Activated T-cell treated with anti-CD3 and anti-CD28 coated beads for 48 hours (primary cell): ENCODE measurements at places on chromosomes 11 and 22.

GRCh38 chr22:31286360-31287255, 5.7 kb downstream of the PIK3IP1 start:
- peak; percentile 38 for DNase-seq

DNA sequence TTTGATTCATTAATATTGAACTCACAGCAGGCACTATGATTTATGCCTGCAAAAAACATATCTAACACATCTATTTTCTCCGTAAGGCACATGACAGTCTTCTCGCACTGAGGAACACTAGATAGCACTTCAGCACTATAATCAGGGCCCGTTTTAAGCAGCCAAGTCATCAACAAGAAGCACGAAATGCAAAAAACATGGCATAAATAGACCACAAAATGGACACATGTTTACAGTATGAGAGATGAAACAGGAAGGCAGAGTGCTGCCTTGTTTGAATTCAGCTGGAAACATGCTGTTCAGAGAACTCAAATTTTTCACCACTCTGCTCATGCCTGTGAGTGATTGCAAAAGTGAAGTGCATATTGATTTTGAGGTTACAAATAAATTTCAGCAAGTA, 205.8 kb upstream of the PDGFD start:
- no peak for DNase-seq

GRCh38 chr11:68120273-68121066, 718 bp downstream of the CHKA start:
- DNase-seq, result no peak

- DNase-seq, result no peak
Observed at GRCh38 chr11:65452806-65453490, 30.4 kb downstream of the NEAT1 start.

GRCh38 chr11:2701898-2702434, 2.2 kb upstream of the KCNQ1OT1 start:
- no peak for DNase-seq

GRCh38 chr22:30774566-30774965, 79.9 kb downstream of the OSBP2 start:
- DNase-seq, result no peak

DNA sequence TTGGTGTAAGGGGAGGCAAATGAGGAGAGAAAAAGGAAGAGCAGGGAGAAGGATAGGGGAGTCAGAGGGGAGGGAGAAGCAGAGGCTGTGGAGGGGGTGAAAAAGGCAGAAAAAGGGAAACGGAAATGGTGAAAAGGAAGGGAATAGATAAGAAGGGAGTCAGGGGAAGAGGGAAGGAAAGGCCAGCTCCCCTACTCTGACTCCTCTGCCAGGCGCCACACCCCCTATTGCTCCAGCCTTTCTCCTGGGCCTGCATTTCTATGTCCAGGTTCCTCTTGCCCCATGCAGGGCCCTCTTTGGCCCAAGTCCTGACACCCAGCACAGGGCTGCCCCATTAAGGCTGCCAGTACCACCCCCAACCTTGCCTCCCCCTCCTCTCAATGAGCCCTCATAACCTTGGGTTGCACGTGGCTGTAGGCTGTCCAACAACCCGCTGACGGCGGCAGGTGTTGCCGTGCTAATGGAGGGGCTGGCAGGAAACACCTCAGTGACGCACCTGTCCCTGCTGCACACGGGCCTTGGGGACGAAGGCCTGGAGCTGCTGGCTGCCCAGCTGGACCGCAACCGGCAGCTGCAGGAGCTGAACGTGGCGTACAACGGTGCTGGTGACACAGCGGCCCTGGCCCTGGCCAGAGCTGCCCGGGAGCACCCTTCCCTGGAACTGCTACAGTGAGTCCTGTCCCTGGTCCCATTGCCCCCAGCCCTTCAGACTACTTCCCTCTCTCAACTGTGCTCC, 3.4 kb upstream of the NHERF4 start:
- DNase-seq, result no peak

DNA sequence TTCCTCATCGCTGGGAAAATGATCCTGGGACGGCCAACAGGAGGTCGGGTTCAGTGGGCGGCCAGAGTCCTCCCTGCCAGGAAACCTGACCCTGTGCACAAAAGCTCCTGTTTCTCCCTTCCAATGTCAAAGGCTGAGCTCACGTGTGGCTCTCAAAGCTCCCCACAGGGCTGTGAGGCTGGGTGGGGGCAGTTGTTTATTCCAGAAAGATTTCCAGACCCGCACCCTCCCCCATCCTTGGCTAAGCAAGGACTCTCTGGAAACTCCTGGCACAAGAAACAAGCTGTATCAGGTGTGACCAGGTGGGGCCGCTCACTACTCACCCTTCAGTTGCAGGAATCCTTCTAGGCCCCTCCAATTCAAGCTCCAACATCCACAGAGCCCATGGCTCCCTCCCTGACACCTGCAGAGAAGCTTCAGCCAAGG, 131.9 kb downstream of the SHANK2 start:
- DNase-seq, result no peak

DNA sequence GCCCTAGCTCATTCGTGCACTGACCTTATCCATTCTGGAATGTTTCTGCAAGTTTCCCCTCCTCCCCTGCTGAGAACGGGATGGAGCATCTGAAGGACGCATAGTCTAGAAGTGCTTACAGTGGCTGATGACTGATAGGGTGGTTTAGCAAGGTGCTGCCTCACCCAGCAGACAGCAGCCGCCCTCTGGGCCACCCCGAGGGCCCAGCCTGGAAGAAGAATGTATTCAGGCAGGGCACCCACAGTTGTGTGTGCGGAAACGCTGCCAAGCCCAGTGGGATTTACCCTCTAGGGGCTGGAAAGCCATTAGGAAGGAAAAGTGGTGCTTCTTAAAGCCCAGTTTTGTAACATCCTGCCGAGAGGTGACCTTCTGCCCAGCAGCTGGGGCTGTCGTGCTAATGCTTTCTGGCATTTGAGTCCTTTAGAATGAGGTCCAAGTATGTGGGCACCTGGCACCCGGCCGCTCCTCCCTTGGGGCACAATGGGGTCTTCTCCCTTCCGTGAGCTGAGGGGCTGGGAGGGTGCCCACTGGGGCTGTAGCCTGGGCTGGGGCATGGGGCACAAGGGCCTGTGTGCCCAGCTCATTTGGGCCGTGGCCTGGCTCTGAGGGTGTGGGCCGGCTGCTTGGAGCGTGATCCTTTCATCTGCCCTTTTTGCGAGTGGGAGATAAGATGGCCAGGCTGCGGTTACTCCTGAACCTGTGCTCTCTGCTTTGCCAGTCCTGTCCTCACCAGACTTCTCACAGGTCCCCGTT, 14.4 kb downstream of the FBLN1 start:
- DNase-seq, result no peak

GRCh38 chr22:17772249-17772957, 1.9 kb downstream of the BID start:
- DNase-seq, result no peak

- no peak for DNase-seq
Observed at GRCh38 chr22:30602049-30602448, 4.9 kb upstream of the TCN2 start.

GRCh38 chr11:875769-876301, 33.2 kb downstream of the TSPAN4 start:
- no peak for DNase-seq

DNA sequence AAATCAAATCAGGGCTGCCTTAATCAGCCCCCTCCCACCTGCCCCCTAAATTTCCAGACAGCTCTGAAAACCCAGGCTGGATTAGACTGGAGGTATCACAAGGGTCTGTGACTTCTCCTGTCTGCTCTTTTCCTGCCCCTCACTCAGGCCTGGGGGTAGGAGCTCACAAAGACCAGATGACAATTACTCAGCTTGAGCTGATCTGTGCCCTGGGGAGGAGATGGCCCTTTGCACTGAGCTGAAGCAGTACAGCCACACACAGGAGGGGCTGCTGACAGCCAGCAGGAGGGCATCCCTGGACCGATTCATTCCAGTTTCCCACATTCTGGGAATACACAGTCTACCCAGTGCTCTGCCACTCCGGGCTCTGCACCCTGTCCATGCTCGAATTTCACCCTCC, 4.2 kb downstream of the ABCC8 start:
- no peak for DNase-seq

DNA sequence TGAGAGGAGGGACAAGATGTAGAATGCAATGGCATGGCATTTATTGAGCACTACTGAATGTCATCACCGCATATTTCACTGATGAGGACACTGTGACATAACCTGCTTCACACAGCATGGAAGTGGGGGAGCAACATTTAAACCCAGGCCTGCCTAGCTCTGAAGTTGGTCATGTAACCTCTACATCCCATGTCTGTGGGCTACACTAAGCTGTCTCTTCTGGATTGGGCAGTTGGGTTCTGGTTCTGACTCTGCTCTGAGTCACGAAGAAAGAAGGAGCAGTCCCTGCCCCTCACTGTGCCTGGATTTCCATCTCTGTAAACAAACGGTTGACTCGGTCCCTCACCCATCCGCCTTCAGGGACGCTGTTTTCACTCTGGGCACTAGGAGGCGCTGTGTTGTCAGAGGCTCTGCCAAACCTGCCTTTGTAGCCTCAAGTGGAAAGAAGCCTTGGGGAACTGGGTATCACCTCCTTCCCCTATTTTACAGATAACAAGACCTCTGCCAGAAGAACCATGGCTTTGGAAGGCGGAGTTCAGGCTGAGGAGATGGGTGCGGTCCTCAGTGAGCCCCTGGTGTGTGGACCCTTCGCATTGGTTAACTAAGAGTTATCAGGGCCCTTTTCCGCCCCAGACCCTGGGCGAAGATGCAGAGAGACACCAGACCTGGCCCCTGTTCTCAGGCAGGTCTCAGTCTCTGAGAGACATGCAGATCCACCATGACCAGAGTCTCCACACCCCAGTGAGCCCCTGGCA, 12.7 kb upstream of the ARHGEF17 start:
- peak; percentile 69 for DNase-seq

DNA sequence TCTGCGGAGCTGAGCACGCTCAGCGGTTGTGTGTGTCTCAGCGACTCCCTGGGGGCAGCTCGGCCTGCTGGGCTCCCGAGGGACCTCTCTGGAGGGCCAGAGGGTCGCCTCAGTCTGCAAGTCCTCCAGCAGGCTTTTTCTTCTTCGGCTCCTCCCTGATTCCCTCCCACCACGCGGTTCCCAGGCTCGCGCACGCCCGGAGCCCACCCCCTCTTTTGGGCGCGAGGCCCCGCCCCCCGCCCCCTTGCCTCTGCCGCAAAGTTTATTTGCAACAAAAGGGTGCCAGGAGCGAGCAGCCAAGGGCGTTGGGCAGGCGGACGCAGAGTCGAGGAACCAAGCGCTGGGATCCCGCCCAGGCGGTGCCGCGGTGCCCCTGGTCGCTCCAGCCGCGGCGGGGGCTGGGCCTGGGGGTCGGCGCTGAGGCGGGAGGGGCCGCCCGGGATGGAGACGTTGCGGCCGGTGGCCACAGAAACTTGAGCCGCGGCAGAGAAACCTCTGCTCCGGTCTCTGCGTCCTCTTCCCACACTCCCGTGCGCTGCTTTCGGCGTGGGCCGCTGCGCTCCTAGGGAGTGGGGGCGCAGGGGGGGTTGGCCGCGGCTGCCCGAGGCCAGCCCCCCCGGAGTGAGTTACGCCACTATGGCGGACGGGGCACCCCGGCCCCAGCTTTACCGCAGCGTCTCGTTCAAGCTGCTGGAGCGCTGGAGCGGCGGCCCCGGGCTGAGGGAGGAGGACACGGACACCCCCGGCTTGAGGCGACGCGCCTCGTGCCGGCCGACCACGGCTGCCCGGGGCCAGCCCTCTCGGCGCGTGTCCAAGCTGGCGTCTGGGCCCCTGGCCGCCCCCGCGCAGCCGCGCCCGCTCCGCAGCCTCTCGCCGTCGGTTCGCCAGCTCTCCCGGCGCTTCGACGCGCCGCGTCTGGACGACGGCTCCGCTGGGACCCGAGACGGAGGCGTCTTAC, at the start of gene ARHGEF17:
Gene ARHGEF17 (plus strand): TSS at position 274 of the 958 bp plus-strand sequence. CDS start 363 bp downstream, at position 637.
- no peak for DNase-seq

DNA sequence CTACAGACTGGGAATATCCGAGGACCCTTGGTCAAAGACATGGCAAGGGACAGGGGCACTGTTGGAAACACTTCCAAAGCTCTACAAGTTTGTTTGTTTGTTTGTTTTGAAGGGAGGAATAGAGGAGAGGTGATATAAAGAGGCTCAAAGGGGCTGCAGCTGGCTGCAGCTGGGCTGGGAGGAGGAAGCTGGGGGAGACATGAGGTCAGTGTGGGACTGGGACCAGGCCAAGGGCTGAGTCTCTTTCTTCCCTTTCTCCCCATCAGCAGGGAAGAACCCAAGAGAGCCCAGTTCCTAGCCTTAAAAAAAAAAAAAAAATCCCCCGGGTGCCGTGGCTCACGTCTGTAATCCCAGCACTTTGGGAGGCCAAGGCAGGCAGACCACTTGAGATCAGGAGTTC, 5.0 kb downstream of the RHOG start:
- DNase-seq, result no peak

DNA sequence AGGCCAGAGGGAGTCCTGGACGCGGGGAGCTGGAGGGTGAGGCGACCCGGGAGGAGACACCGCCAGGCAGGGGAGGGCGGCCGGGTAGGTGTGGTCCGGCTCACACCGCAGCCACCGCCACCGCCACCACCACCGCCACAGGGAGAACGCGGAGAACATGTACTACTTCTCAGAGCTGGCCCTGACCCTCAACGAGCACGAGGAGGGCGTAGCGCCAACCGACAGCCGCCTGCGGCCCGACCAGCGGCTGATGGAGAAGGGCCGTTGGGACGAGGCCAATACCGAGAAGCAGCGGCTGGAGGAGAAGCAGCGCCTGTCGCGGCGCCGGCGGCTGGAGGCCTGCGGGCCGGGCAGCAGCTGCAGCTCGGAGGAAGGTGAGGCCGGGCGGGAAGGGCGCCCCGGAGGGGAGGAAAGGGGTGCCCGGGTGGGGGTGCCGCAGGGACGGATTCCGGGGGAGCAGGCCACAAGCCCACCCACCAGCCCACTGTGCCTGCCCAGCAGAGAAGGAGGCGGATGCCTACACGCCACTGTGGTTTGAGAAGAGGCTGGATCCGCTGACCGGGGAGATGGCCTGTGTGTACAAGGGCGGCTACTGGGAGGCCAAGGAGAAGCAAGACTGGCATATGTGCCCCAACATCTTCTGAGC, 62.8 kb downstream of the MORC2 start:
- DNase-seq, result no peak

GRCh38 chr11:92460213-92460612, 235.6 kb downstream of the FAT3 start:
- DNase-seq, result no peak

DNA sequence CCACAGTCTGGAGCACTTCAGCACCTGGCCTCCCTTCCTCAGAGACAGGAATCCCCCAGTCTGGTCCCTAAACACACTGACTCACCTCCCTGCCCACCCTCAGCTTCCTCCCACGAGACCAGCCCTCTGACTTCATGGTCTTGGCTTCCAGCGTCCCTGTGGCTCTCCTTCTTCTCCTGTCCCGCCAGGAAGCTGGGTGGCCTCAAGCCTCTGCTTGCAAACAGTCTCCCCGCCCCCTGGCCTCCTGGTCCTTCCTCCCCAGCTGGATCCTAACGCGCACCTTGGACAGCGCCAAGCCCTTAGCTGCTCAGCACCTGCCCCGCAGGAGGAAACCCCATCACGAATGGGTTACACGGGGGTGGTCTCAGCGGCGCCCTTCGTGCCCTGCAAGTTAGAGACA, 4.5 kb downstream of the NCF4 start:
- no peak for DNase-seq

- no peak for DNase-seq
Observed at GRCh38 chr11:96554236-96554820, 164.5 kb downstream of the JRKL start.

GRCh38 chr11:111694851-111695250, 71.3 kb downstream of the PPP2R1B start:
- DNase-seq, result no peak
